ENCODE measurements at places on chromosomes 6 and 20. TPM values are rescaled to one million over a fixed set of nuclear protein-coding genes. Genes with fewer than 3 reads are reported as not detected.

DNA sequence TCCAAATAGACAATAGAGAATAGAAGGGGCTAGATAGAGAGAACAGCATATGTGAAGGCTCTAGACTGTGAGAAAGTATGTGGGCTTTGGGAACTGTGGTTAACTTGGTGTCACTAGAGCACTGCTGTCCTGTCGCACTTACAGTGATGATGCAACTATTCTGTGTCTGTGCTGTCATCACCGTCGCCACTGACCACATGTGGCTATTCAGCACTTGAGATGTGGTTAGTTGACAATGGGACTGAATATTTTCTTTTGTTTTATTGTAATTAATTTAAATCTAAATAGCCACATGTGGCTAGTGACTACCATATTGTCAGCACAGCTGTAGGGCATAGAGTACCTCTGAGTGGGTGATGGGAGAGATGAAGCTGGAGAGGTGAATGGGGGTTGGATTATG, 39.0 kb upstream of the IFNGR1 start:
- DNase-seq, result no peak

SLC12A5 gene
- not detected for total RNA-seq

- DNase-seq, result no peak
Observed at GRCh38 chr20:36642136-36642535, 3.9 kb downstream of the SLA2 start.

DNA sequence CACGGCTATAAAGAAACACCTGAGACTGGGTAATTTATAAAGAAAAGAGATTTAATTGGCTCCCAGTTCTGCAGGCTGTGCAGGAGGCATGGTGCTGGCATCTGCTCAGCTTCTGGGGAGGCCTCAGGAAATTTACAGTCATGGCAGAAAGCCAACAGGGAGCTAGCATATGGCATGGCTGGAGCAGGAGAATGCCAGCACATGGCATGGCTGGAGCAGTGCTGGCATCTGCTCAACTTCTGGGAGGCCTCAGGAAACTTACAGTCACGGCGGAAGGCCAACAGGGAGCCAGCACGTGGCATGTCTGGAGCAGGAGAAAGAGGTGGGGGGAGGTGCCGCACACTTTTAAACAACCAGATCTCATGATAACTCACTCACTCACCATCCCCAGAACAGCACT, 32.5 kb upstream of the DACT2 start:
- no peak for DNase-seq

- peak; percentile 89 for DNase-seq
Observed at GRCh38 chr6:31122791-31123706, 2.8 kb upstream of the CDSN start.

FKBP1C gene
- 0.38 TPM for total RNA-seq

ZC3H12D gene
- total RNA-seq, result 0.41 TPM

- no peak for DNase-seq
Observed at GRCh38 chr6:16153211-16153820, 24.4 kb downstream of the MYLIP start.

DNA sequence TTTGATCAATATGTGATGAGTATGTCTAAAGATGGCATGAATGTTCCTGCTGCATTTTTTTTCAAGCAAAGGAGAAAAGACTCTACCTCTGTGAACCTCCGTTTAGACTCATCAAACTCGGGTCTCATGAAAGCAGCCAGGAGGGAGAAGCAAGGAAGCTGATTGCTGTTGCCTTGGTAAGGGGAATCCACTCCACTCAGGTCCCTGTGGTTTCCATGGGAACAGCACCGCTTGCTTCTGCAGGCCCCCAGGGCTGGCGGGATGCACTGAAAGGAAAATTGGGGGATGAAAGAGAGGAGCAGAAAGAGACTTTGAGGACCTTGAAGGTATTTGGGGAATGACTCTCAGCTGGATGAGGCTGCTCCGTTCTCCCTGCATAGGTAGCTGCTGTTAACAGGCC, 249.6 kb upstream of the RIN2 start:
- no peak for DNase-seq

DNA sequence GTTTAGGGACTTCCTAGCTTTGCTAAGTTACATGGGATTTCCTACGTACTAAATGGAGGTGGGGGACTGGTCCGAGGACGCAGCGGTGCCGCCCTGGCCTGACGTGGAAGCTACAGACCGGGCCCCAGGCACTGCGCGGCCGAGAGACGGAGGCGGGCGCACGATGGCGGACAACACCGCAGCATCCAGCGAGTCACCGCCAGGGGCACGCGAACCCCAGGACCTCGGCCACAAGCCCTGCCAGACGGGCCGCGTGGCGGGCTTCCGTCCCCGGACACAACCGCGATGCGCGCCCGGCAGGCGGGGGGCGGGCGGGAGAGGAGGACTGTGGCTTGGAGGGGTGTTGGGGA, 1516.9 kb upstream of the DEFB115 start:
- peak; percentile 42 for DNase-seq

GRCh38 chr20:24781418-24781980, 167.6 kb upstream of the CST7 start:
- DNase-seq, result no peak

DDAH2 gene
- 11.1 TPM for total RNA-seq

PPP1R16B gene
- total RNA-seq, result 5.0 TPM

EPB41L1 gene
- 10.5 TPM for total RNA-seq
